ENCODE measurements at places on chromosomes 11 and 22.
A peak's percentile ranks its signal among the peaks of the same experiment; 100 is the strongest.

DNA sequence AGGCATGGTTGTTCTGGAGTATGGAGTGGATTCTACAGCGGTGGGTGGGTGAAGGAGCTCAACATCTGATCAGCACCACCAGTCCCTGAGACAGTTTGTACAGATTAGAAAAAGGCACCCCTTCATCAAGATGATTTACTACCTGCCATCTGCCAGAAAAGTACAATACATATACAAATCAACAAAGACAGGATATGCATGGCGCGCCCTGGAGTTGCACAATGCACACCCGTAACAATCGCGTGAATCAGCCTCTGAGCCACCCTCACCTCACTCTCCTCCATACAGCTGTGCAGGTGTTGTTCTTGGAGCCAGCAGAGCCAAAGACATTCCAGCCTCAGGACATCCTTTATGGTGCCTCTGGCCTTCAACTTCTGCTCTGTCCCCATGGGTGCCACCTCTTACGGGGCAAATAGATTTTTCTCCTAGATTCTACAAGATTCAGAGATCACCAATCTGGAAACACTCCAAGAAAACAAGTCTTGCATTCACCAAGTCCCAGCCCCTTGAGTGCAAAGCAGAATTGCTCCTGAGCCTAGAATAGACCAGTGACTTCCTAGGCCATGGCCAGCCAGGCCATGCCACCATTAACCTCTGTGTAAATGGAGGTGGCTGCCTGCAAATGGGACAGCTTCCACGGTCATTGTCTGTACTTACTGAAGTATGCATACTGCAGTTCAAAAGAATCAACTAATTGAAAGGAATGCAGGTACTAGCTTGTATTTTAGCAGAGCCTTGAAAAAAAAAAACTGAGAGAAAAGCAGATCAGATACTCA is 490.9 kb downstream of the SOX6 start:
- DNase-seq, result no peak

- no peak for DNase-seq
These were observed 74.2 kb downstream of the MYO7A start for GRCh38 chr11:77201991-77202841.

- DNase-seq, result peak; percentile 11
These were observed 258.9 kb downstream of the SWAP70 start for GRCh38 chr11:9922806-9923205.

GRCh38 chr22:37933711-37934376 is 19.6 kb downstream of the C22orf23 start:
- DNase-seq, result peak; percentile 94

DNA sequence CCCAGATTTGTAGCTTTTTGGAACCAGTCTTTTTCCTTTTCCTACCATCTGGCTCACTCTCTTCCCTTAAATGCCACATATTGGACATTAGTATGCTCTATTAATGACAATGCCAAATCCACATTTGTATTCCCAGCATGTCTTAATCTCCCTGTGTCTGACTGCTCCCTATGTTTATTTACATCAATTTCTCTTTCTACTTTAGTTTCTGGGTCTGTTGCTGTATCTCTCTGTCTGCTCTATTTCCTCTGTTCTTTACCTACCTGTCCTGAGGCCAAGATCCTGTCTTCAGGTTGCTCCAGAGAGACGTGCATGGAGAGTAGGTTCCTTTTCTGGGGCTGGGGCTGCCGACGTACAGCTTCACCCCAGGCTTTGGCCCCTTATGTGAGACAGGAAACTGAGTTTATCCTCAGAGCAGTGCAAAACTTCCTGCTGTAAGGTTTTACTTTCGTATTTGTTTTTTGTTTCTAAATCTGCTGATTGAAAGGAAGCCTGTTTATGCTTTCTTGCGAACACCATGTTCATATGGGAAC is 25.6 kb downstream of the OR2AG2 start:
- DNase-seq, result peak; percentile 67

GRCh38 chr11:60798631-60799030 is 13.5 kb downstream of the MS4A10 start:
- DNase-seq, result no peak

DNA sequence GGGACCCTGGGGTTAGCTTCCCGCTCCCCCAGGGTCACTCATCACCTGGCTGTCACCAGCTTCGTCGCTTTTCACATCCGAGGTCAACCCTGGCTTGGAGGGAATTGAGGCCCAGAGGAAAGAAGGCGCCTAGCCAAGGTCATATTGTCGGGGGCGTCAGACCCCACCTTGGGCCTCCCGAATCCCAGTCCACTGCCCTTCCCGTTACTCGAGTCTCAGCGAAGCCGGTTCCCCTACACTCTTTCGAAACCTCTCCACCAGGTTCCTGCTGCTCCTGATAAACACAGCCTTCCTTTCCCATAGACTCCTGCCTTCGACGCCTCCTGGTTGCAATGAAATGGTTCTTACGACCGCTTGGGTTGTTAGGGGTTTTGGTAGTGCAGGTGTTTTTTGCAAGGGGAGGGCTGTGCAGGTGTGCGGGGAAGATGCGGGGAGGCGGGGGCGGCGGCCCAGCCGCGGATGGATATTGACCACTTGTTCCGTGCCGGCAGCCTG is 642 bp downstream of the NAA40 start:
- DNase-seq, result peak; percentile 41

DNA sequence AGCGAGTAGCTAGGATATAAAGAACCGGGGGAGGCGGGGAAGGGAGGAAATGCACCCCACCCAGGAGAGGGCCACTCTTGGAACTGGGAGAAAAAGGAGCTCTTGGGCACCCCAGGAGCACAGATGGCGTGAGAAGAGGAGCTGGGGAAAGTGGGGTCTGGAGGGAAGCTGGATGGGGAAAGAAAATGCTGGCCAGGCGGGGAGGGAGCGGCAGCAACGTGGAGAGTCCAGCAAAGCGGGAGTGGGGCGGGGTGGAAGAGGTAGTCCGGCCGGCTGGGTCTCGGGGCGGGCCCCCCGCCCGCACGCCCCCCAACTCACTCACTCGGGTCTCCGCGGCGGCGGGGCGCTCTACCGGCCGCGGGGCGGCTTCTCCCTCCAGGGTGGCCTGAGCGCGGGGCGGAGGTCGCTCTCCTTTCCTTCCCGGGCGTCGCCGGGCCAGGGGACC is 522 bp downstream of the TOB2 start:
- no peak for DNase-seq

DNA sequence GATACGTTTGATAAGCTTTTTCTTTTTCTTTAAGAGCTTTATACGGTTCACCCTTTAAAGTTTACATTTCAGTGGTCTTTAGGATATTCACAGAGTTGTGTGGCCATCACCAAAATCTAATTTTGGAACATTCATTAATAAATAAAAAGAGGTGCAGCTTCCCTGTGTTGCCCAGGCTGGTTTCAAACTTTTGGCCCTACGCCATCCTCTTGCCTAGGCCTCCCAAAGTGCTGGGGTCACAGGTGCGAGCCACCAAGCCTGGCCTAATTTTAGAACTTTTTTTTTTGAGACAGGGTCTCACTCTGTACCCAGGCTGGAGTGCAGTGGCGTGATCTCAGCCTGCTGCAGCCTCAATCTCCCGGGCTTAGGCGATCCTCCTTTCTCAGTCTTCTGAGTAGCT is 30.6 kb downstream of the MED15 start:
- no peak for DNase-seq

GRCh38 chr11:61870541-61871031 is 20.8 kb downstream of the FADS3 start:
- no peak for DNase-seq

DNA sequence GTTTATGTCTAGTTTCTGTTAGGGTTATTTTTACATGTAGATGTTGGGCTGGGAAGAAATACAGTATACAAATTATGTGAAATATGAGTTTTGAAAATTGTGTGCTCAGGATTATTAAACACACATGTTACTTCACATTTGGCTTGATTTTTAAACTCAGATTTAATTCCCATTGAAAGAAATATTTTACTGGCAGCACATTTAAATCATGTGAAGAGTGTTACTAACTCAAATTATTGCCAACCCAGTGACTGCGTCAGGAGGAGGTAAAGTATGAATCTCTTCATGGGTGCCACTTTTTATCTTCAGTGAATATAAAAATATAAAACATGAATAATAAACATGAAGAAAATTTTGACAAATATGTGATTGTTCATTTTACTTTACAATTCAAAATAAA is 457.5 kb upstream of the CCDC179 start:
- DNase-seq, result no peak

DNA sequence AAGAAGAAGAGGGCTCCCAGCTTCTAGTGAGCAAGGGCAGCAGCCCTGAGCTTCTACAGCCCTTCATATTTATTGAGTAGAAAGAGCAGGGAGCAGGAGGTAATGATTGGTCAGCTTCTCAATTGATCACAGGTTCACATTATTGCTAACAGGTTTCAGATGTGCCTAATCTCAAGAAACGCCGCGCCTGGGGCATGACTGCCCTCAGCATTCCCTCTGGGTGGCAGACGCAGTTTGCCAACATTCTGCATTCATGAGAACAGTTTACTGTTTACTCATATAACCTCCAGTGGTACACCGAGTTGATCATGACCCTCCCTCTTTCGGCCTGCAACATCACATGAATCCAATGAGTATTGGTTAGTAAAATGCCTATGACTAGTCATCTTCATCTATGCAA is 4.7 kb upstream of the ZNF74 start:
- DNase-seq, result no peak

DNA sequence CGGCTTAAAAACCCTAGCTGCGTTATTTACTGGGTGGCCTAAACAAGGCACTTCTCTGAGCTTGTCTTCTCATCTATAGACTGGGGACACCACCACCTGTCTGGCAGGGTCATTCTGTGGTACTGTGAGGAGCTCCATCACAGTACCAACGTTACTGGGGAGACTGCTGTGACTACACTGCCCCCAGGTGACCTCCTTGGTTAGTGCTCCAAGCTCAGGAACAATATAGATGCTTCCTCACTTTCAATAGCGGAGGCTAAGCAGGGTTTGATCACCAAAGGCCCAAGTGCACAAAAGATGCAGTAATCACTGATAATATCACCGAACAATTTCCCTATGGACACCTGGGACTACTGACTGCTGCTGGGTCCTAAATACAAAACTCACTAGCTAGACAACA is 18.8 kb downstream of the PRPF19 start:
- peak; percentile 85 for DNase-seq

- peak; percentile 52 for DNase-seq
These were observed 30.5 kb downstream of the ARAP1 start for GRCh38 chr11:72721689-72722049.

GRCh38 chr11:82045748-82046457 is 687.8 kb downstream of the FAM181B start:
- DNase-seq, result no peak

DNA sequence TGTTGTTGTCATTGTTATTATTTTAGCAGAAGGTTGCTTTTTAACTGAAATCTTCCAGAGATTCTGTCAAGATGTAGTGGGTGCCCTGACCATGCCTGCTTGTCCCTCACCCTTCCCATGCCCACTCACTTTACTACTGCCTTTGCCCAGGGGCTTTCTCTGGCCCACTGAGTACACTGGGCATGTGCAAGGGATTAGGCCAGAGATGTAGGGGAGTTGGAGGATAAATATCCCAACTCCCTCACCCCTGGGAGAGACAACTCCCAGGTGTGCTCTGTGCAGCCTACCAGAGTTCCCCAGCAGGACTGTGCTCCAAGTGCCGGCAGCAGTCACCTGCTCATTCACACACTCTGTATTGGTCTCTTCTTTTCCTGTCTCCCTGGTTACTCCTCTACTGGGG is 559.1 kb downstream of the MIAT start:
- no peak for DNase-seq

- no peak for DNase-seq
These were observed 15.9 kb downstream of the MRGPRG start for GRCh38 chr11:3202759-3203158.

- no peak for DNase-seq
These were observed 571.4 kb upstream of the FAT3 start for GRCh38 chr11:91653079-91653754.

DNA sequence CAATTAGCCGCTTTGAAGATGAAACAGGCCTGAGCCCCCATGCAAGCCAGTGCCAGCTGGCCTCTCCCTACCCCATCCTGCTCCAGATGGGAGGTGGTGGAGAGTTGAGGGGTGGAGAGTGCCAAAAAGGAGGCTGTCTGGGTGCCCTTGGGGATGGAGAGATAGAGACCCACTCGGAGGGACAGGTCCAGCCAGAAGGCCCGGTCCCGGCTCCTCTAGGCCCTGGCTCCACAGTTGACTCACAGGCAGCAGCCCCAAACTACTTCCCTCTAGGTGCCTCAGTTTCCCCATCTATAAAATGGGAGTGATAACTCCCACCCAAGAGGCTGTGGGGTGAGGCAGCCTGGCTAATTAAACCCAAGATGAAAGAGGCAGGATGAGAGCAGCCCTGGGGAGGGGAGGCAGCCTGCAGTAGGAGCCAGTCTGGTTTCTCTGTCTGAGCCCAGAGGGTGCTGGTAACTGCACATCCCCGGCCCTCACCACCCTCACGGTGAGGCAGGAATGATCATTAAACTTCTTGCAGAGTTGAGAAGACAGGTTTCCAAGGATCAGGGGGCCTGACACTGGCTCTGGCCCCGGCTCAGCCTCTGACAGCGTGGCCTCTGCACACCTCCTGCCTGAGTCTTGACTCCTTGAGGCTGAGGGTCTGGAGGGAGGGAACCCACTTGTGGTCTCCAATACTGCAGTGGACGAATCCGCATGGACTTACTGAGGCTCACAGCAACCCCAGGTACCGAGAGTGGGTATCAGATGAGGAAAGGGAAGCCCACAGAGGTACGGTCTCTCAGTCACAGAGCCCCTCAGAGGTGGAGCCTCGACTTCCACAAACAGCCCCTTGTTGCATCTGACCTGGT is 1.4 kb upstream of the AP5B1 start:
- DNase-seq, result no peak

GRCh38 chr11:108859510-108859909 is 194.6 kb downstream of the DDX10 start:
- DNase-seq, result no peak

- DNase-seq, result peak; percentile 71
These were observed 66.5 kb downstream of the CCDC34 start for GRCh38 chr11:27296497-27296896.

GRCh38 chr22:23163665-23164064 is 16.6 kb upstream of the BCR start:
- DNase-seq, result no peak

DNA sequence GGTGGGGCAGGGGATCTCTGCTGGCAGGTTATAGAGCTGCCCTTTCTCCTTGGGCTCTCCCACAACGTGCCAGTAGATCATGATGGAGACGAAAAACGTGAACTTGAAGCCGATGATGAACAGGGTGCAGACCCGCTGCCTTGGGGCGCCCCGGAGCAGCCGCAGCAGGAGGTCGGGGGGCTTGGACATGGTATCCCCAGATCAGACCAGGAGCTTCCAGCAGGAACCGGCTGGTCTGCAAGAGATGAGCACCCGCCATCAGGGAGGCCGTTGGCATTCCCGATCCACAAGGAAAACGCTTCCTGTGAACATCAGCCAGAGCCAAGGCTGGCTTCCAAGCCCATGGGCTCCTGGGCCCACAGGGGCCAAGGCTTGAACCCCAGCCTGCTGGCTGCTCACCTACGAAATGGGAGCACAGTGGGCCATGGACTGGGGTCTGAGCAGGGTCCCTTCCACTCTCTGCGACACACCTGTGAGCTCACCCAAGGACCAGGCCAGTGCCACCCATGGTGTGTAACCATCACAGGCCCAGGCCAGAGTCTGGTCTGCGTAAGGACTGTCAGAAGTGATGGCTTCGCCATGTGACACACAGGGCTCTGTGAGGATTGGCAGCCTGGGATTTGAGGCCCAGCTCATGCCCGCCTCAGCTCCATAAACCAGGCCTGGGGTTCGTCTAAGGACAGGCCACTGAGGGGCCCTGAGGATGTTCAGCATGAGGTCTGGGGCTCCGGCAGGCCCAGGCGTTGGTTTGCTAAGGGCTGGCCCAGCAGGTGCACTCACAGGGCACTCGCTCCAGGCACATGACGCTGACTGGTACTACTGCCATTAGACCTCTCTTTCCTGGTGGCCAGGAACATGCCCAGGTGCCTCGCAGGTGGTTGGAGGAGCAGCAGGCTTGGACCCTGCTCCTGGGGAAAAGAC is 26.6 kb downstream of the A4GALT start:
- DNase-seq, result no peak
